Cortex of kidney (tissue), 1 donor: ENCODE measurements at places on chromosomes 3 and 15.

- no peak for DNase-seq
These were observed 65.7 kb upstream of the DGKG start for GRCh38 chr3:186427627-186428281.

- DNase-seq, result no peak
These were observed 72.1 kb downstream of the IL1RAP start for GRCh38 chr3:190585805-190586630.

DNA sequence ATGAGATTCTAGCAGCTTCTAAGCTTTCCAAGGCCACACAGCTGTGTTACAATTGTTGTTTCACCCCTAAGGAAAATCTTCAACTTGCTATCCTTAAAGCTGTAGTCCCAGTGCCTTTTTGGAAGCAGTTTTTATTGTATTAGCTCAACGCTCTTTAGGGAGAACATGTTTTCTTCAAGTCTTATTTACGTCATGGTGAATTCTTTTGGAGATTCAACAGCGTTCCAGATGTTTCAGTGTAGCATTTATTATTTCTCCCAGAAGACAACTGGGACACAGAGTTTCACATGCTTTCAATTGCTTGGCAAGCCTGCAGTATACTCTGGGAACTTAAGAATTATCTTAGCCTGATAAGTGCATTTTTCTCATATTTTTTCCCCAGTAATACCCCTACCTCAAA is 888.3 kb downstream of the PLOD2 start:
- DNase-seq, result no peak

- no peak for DNase-seq
These were observed 495 bp upstream of the NXPE3 start for GRCh38 chr3:101778385-101779046.

DNA sequence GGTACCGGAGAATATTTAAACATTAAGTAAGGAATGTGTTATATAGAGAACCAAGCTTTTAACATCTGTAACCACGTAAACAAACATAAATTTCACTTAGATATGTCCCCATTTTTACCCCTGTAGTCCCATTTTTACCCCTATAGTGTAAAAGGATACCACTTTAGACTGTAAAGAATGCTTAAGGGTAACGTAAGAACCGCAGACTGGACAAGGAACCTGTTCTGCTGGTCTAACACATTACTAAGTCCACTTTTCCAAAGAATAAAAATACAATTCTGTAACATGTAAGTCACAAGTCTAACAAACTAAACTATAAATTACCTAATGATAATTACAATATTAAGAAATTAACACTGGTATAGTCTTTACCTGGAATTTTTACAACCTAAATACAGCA is 2.9 kb downstream of the SLC12A6 start:
- DNase-seq, result no peak

- DNase-seq, result no peak
These were observed 16.8 kb upstream of the SRP14 start for GRCh38 chr15:40055576-40056293.

- no peak for DNase-seq
These were observed 60.4 kb downstream of the UQCC5 start for GRCh38 chr3:52596658-52597265.

DNA sequence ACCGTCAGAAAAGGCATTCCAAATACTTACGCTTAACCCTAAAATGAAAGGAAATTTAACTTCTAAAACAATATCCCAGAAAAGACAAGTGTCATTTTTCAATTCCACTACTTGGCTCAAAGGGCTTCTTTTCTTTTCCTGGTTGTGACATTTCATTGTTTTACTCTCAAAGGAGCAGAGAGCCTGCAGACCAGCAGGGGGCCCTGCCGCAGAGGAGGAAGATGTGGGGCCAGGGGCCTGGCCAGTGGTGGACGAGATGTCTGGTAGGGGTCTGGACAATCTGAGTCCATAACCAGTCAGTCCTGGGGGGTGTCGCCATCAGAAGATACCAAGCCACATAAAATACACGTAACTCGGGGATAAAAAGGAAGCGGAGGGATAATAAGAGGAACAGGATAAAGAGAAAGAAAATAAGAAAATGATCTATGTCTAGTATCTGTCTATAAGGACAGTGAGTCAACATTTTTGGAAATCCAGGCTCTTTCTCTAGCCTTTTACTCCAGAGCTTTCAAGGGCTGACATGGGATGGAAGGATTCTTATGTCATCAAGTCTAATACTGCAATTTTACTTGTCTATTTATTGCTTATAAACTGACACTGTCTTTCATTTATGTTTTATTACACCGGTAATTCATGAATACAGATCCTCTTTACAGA is 54.2 kb upstream of the ARHGEF3 start:
- no peak for DNase-seq

DNA sequence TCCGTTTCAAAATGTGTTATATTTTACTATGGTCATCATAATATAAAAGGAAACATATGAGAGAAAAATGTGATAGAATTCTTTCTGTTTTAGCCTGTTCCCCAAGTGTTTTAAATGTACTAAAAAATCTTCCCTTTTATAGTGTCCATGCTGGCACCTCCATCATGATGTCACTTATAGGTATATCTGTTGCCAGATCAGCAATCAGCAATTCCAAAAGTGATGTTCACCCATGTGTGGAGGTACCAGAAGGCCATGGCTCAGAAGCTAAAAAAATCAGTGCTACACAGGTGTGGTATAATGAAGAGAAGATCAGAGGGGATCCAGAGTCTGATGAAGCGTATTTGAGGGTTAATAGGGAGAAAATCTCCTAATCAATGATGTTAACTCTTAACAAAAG is 1.1 kb upstream of the GPR15 start:
- DNase-seq, result no peak

DNA sequence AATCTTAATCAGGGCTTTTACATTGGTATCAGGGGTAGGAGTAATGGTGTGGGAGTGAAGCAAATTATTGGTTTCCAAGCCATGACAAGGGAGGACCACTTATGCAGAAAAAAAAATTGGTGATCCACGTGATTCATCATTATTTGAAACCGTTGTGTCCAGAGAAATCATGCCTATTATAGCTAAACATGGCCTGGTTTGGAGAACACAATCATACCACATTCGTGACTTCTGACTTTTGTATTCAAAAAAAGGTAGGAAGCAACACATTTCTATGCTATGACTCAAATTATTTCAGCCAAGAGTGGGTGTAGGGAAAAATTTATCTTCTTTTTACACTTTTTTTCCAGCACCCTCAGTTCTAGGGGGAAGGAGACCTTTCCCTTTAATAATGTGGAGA is 924.3 kb upstream of the GBE1 start:
- no peak for DNase-seq

DNA sequence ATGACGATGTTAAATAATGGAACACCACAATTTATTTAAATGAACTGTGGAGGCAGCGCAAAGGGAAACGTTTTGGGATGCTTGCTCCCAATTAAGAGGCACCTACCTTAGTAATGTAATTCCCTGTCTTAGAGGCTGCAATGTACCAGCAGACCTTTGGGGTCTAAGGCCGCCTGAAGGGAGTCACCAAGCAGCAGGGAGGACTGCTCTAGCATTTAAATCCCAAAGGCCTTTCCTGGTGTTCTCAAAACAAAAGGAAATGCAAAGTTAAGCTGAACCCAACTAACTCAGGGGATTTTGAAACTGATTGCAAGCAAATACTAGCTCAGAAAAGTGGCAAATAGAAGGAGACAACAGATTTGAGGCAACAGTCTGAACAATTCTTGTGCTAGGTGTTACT is 510.8 kb downstream of the GABRG3 start:
- DNase-seq, result no peak

GRCh38 chr3:142943349-142943748 is 20.1 kb downstream of the PAQR9 start:
- DNase-seq, result no peak

DNA sequence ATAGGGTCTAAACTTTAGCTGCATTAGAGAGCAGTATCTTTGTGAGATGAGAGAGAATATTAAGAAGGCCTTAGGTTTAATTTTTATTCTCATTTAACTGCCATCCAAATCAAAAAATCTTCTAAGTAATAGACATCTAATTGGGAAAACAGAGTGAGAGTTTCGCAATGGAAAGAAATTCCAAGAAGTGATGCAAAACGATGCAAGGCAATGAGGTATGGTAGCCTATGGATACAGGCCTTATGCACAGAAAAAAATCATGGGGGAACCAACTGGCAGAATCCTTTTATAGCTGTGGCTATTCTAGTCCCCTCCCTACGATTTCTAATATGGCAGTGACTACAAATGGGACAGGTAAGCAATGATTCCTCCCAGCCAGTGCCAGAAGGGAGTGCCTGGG is 225.9 kb downstream of the GREM1 start:
- DNase-seq, result no peak

GRCh38 chr15:39140060-39140604 is 440.7 kb upstream of the THBS1 start:
- DNase-seq, result no peak
